ENCODE measurements at places on chromosomes 5 and 9. TPM values are rescaled to one million over a fixed set of nuclear protein-coding genes. Genes with fewer than 3 reads are reported as not detected.
A peak's percentile ranks its signal among the peaks of the same experiment; 100 is the strongest.

GRCh38 chr9:79975621-79976256 is 404.0 kb downstream of the TLE4 start:
- no peak for DNase-seq

TAF11L10 gene
- total RNA-seq, result not detected

DNA sequence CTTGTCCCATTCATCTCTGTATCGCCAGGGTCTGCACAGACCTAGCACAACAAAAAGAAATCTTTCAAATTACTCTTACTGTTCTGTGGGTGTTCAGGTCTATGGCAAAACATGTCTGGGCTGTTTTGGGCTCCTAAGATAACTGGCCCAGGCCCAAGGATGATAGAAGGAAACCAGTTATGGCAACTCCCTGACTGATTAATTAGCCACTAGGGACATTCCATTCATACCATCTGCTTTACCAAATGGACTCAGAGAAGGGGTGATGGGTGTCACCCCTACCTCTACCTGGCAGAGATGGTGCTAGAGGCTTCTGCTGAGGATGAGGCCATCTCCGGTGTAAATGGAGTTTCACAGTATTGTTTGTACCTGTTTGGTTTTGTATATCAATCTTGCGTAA is 1.9 kb downstream of the SLC31A2 start:
- DNase-seq, result no peak

- no peak for DNase-seq
Observed at GRCh38 chr5:117667105-117667504, 1092.5 kb upstream of the SEMA6A start.

- DNase-seq, result no peak
Observed at GRCh38 chr5:84518862-84519261, 134.2 kb upstream of the EDIL3 start.

DNA sequence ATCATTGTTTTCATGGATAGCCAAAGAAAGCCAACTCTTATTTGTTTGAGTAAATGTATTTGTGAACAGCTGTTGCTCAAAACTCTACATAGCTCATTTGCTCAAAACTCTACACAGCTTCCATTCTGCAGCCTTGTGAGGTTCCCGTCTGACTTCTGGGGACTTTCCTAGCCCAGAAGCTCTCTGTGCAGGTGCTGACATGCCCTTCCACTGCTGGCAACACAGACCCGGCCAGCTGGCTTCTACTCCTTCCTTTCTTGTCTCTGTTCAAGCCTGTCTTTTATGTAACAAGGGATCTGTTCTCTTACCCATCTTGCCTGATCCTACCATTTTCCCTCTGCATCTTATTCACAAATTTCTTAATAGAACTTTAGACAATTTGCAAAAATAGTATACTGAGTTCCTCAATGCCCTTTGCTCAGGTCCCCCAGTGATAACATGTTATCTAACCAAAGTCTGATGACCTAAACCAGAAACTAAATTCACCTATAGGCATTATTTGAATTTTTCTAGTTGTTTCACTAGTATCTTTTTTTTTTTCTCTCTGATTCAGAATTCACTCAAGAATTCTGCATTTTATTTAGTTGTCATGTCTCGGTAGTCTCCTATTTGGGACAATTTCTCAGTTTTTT is 556.5 kb upstream of the SEMA6A start:
- DNase-seq, result no peak

- DNase-seq, result no peak
Observed at GRCh38 chr9:71096421-71097108, 24.9 kb downstream of the TRPM3 start.

TCF7 gene
- total RNA-seq, result 88.3 TPM

DNA sequence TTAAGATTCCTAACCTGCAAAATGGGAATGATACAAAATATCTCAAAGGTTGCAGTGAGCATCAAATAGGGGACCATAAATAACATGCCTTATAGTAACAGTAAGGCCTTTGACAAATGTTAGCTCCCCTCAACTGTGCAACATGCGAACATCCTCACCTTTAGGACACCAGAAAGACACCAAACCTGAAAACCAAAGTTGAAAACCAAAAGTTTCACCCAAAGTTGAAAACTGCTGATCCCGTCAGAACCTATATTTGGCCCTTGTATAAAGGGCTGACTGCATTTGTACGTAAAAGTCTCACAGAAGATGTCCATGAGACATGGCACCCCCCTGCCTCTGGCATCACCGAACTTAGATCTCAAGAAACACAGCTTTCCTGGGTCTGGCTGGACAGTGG is 12.1 kb downstream of the CDK5RAP2 start:
- no peak for DNase-seq

- no peak for DNase-seq
Observed at GRCh38 chr5:14342306-14342705, 199.2 kb downstream of the TRIO start.

GRCh38 chr9:131043087-131043486 is 34.1 kb downstream of the LAMC3 start:
- no peak for DNase-seq

AK6 gene
- total RNA-seq, result 16.9 TPM

KCNIP1 gene
- total RNA-seq, result 20.0 TPM

- no peak for DNase-seq
Observed at GRCh38 chr5:140054086-140054689, 11.1 kb upstream of the NRG2 start.

TNFSF8 gene
- total RNA-seq, result 7.2 TPM

- peak; percentile 97 for DNase-seq
Observed at GRCh38 chr5:55307383-55308253, at the start of the genes DHX29 and MTREX. Gene DHX29 (minus strand): TSS chr5:55307694. CDS start chr5:55307573, 121 bp downstream. Gene MTREX (plus strand): TSS chr5:55307989. CDS start chr5:55308014, 25 bp downstream.

DNA sequence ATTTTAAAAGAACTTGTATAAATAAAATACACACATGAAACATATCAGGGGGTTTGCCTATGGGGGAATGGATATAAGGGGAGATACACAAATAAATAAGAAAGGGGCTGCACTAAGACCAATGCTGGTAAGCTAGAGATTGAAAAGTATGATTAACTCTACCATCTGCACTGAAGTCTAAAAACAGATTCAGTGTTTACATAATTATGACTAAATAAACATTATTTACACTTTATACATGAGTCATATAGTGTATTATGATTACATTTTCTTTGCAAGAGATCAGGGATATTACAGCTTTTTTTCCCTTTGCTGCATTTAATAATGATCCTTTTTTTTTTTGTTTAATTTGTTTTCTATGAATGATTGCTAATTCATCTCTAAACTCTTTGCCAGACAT is 367.9 kb downstream of the TMEM38B start:
- DNase-seq, result no peak

- DNase-seq, result no peak
Observed at GRCh38 chr5:76617675-76618074, 5.5 kb downstream of the F2RL2 start.

DNA sequence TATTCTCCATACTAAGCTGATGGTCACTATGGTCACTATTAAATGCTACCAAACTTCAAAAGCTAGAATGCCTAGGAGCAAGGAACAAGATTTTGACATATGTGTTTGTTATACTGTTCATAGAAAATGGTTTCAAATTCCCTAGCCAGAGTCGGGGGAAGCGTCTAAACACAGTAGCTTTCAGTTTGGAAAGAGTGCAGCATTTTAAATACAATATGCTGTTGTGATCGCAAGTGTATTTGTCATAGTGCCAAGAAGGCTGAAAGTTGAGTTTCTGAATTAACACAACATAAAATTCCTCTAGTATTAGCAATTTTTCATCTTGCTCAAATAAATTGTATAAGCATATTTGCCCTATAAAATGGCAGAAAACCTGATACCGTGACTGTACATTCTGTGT is 280.4 kb downstream of the ZNF608 start:
- no peak for DNase-seq

- DNase-seq, result peak; percentile 30
Observed at GRCh38 chr9:93906195-93906880, 48.8 kb downstream of the BARX1 start.

DNA sequence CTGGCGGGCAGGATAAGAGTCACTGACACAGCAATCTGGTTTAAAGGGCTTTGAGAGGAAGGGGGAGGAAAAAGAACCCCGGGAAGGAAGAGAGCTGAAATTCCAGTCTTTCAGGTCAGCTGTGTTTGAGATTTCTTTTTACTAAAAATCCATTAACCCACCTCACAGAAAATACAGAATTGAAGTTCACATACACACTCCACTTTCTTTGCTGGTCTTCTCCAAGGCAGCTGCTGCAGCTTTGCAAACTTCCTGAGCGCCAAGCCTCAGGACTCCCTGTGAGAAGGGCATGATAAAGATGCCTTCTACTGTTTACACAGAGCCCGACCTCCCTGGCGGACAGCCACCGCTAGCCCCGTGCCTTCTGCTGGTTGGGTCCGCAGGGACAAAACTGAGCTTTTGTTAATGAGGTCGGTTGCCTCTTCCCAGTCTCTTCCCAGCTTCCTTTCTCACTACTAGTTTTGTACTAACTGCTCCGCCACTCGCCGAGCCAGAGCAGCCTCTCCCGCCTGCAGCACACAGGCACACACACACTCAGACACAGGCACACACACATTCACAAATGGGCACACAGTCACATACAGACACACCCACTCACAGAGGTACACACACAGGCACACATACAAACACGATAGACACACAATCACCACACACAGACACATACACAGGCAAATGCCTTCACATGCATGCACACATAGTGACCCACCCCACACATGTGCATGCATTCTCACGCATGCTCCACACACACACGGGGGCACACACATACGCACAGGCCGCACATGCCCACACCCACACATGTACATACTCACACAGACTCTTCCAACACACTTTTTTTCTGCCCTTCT is at the start of gene FREM1:
TSS of gene FREM1 (minus strand) at position 468 of the 845 bp plus-strand sequence. CDS start 41,451 bp downstream, outside the sequence.
- DNase-seq, result no peak

DNA sequence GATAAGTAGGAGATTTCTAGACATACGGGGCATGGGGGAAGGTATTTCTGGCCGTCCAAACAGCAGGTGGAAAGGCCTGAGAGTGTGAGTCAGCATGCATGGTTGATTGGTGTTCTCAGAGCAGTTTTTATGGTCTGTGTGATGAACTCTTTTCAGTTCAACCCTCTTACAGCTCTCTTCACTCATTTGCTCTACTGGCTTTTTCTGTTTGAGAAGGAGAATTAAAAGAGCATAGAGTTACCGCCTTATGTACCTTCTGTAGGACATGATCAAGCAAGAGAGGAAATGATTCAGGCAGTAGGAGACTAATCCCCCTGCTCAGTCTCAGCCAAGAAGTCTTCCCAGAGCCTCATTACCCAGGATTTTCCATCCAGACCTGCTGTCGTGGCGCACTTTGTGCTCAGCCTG is 92.4 kb downstream of the PRDM6 start:
- no peak for DNase-seq

GRCh38 chr9:120733190-120733589 is 18.9 kb upstream of the MEGF9 start:
- no peak for DNase-seq

RASEF gene
- total RNA-seq, result 0.72 TPM

DNA sequence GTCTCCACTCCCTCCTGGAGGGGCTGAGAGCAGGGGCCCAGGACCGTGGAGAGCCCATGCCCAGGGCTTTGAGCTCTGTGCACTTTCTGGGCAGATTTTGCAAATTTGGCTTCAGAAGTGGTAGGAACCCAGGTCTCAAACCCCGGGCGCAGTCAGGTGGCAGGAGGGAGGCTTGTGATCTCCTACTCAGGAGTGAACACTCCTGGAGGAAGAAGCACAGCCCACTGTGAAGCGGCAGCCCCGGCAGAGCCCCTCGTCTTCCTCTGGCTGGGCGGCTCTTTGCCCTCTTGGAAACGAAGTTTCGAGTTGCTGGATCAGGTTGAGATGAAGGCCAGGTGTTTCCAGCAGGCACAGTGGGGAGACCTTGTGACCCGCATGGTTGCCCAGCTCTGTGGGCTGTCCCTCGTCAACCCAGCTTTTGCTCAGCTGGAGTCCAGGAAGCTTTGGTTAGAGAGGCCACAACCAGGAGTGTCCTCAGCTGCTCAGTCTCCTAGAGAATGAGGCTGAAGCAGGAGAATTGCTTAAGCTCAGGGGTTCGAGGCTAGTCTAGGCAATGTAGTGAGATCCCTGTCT is 48.5 kb downstream of the WNK2 start:
- no peak for DNase-seq

SLC36A2 gene
- not detected for total RNA-seq

PCDH12 gene
- 50.4 TPM for total RNA-seq

MAP1B gene
- 17.3 TPM for total RNA-seq

CTSV gene
- 0.23 TPM for total RNA-seq

TAF1L gene
- 0.14 TPM for total RNA-seq

- DNase-seq, result no peak
Observed at GRCh38 chr5:14942212-14942611, 70.6 kb upstream of the ANKH start.

DNA sequence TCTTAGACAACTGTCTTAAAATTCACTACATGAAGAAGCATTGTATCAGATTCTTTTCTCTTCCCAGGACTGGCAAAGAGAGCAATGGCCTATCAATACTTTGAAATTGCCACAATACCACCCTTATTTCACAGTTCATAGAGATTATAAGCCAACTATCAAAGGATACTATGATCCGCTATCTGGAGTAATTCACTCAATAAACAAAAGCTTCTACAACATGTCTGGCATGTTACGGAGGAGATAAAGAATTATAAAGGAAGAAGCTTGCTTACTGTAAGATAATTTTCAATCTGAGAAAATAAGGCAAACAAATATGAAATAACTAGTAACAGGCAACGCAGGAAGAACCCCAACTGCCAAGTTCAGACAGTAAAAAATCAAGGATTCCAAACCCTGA is 114.8 kb downstream of the GNAQ start:
- no peak for DNase-seq

DNA sequence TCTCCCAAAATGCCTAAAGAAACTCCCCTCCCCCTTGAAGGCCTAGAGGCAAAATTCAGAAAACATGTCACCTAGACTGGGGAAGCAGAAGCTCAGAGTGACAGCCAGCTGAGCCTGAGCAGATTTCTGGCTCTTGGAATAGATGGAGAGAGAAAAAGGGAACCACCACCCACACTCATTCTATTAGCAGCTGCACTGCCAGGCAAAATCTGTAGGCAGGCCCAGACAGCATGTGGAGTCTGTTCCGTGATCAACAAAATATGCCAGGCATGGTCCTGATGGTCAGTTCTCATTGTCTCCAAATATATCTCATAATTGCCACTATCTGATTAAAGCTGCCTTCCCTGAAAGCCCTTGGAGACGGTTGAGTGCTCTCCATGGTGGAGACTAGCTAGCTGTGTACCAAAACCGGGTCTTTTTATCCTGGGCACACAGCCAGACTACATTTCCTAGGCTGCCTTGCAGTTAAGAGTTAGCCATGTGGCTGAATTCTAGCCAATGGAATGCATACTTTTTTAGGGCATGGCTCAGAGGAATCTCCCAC is 131.7 kb upstream of the GPR151 start:
- no peak for DNase-seq

All from spleen (tissue), 13 donors.